Foreskin fibroblast (primary cell): ENCODE measurements at places on chromosomes 6 and 20.

GRCh38 chr6:37679539-37680476 is 17.9 kb downstream of the MDGA1 start:
- no peak for DNase-seq

GRCh38 chr6:135002974-135003703 is 51.5 kb downstream of the HBS1L start:
- no peak for DNase-seq

DNA sequence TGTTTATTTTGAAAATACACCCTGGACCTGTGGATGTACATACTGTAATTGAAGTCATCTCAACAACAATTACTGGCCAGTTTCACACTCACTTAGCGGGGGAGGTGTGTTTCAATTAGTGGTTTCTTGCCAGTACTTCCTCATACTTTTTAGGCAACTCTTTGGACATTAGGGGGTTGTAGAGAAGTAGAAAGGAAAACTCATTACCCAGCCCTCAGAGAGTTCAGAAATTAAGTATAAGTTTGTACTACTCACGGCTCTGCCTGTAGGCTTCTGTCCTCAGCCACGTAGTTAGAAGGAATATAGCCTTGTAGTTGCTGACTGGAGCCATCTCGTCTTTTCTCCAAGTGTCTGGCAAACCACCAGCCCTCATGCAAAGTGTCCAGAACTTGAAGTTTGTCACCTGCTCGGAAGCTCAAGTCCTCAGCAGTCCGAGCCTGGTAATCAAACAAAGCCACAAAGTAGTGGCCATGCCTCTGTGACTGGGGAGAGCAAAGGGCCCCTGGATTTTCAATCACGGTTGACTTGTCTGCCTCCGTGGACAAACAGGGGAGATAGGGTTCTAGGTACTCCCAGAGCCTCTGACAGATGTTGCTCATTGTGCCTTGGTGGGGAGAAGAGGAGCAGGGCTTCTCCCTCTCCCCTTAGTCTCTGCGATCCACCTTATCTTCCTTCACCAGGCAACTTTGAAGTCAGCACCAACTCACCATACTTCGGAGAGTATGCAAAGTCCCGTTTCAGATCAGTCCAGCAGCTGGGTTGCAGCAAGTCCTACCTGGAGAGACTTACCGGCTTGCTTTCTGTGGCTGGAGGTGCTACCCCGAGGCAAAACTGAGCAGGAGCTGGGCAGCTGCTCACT is 749 bp downstream of the FRK start:
- DNase-seq = no peak

DNA sequence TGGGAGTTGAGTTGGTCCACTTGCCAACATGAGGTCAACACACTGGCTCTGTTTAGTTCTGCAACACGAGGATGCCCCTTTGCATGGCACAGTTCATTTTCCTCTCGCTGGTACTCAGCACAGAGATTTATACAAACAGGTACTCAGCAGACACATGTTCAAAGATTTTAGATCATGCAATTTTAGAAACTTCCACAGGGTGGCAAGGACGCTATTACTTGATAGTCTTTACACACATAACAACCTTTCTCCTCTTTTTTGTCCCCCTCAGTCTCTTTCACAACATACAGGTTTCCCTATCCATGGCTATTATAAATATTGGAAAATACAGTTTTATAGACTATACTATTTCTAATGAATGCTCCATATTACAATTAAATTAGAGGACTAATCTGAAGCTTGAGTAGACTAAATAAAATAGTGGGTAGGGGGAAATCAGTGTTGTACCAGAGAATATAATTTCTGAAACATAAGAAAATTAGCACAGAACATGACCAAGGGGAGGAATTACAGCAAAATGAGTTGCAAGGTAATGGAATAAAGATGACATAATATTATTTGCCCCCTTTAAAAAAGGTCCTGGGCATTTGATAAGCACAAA is 331.8 kb upstream of the BTBD3 start:
- DNase-seq = peak; percentile 24

DNA sequence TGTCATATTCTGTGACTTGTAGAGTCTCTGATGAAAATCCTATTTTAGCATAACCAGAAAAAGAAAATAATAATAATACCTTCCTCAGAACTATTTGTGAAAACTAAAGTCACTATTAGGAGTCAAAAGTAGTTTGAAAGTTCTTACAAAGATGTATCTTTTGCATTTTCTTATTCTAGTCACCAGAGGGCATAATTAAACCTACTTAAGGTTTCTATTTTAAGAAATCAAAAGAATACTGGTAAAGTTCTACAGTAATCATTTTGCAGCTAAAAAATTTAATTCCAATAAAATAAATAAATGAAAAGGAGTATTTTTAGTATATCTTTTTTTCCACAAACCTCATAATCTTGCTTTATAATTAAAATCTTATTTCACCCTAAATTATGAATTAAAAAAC is 28.0 kb upstream of the MCM9 start:
- no peak for DNase-seq

DNA sequence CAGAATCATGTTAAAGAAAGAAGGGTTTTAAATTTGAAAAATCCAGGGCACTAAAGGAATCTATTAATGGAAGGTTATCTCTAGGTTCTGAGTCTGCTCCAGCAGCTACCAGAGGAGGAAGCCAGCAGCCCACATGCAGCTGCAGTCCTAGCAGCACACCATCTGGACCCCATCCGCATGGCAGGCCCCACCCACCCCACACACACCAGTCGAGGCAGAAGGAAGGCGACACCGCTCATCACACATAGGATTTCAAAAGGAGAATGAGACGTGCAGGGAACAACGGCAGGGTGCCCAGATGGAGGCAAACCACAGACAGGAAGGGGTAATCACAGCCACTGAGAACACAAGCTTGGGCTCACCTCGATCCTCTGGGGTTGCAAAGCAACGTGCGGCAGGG is 78.9 kb downstream of the GINS1 start:
- peak; percentile 54 for DNase-seq

DNA sequence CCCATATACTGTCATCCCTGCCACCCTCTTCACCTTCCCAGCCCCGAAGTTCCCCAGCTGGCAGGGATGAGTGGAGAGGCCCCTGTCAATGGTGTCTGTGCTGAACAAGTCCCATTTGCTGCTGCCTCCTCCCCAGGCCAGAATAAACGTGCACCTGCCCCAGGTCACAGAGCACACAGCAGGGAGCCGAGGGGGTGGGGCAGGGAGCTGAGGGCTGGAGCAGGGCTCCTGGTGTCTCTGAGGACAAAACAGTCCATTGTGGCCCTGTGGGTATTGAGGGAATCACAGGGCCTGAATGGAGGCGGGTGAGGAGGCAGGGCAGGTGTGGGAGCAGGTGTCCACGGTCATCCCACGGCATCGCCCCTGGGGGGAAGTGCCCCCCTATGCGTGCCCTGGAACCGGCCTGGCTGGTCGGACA is 55.8 kb downstream of the SNAI1 start:
- DNase-seq = no peak

GRCh38 chr6:34350137-34350933 is 42.1 kb downstream of the NUDT3 start:
- DNase-seq = no peak

DNA sequence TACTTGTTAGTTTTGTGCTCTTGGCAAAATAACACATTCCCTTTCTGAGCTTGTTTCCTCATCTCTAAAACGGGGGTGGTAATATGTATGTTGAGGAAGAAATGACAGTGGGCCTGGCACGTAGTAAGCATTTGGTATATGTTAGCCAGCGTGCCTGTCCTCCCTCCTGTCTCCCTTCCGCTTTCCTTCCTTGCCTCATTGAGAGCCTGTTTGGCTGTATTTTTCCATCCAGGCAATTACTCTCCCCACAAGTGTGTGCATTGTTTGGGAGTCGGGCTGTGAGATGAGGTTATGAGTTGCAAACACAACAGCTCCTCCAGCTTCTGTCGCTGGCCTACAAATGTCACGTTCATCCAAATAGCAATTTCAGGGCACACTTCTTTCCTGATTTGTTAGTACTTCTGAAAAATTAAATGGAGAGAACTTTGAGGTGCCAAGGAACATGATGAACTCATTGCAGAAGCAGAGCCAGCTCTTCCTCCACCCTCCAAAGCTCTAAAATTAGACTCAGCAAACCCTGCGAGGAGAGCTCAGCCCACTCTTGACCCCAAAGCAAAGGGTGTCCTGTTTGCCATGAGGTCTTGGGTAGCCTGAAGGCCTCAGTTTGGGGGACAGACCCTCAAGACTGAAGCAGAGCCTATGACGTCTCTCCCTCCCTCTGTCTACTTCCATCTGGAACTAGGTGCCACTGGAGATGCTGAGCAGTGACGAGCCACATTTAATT is 50.7 kb upstream of the TOX2 start:
- DNase-seq = no peak
